ENCODE measurements at places on chromosomes 12 and 14.

DNA sequence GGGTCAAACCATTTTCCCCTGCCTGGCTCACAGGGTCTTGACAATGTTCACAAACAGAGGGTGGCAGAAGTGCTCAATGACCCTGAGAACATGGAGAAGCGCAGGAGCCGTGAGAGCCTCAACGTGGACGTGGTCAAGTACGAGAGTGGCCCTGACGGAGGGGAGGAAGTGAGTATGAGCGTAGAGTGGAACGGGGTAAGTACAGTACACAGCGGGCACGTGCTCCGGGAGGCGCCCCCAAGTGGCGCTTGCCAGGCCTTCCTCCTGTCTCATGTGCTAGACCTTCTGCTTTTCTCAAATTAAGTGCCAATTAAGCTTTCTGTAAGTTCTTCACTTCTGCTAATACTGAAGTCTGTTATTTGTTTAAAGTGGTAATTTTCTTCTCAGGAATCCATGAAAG is 35.9 kb downstream of the XRCC3 start:
- ATAC-seq, result peak; percentile 53

- ATAC-seq, result no peak
Observed at GRCh38 chr12:28583701-28584261, 393.5 kb downstream of the CCDC91 start.

DNA sequence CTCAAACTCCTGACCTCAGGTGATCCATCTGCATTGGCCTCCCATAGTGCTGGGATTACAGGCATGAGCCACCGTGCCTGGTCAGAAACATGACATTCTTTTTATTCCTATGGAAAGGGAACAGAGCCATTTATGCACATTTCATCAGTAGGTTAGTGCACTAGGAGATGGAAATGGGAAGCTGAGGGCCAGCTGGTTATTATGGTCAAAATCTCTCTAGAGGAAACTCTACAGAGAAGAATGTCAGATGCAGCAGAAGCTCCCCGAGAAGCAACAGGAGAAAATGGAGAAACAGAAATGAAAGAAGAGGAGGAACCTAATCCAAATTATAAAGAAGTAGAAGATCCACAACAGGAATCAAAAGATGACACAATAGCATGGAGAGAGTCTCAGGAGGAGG is 2.7 kb downstream of the CFAP251 start:
- no peak for ATAC-seq

DNA sequence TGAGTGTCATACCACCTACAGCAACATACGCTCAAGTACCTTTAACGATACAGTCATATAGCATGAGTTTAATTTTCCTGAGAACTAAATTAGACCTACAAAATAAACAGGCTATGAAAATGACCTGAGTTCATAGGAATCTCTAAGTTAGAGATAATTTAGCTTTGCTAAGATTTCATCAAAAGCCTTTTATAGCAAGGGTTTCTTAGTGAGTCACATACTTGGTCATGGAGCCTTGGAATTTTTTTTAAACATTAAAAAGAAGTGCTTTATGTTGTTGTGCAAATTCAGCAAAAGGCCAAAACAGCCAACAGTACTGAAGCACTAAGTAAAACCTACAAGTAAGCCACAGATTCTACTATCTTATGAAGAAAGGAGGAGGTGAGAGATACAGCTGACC is 93.6 kb upstream of the FERMT2 start:
- ATAC-seq, result no peak

DNA sequence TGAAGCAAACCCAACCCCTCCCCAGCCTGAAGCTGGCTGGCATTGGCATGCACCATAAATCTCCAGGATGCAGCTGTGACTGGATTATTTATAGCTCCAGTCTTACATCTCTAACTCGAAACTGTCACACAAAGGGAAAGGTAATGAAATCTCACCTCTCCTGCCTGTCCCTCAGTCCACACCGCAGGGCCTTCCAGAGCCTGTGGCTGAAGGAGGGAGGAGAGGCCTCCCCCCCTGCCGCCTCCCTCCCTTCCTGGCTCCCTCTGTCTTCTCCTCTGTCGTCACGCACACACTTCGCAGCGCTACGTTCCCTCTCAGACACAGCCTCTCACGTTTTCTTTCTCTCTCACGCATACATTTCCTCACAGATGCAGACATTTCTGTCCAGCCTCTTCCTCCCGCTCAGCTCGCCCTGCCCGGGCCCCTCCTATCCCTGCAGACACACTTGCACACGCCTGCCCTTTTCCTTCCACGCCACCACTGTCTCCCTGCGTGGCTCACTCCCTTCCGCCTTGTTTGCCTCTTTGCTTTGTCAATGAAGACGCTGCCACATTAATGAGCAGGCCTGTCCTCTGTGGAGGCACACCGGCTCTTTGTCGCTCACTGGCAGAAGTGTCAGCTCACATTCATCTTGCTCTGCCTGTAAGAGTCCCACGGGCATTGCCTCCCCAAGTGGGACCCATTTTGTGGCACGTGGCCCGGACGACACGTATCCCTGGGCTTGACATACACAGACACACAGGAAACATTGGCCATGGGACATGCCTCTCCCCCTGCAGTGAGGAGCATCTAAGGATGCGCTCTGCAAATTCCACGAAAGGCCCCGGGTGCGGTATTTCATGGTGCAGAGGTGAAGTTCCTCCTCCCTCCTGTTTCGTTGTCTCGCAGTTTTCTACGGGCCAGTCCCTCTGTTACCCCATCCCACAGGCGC is 27.9 kb downstream of the IRF2BPL start:
- ATAC-seq, result peak; percentile 12

- ATAC-seq, result no peak
Observed at GRCh38 chr14:52244997-52245396, 22.5 kb upstream of the PTGDR start.

DNA sequence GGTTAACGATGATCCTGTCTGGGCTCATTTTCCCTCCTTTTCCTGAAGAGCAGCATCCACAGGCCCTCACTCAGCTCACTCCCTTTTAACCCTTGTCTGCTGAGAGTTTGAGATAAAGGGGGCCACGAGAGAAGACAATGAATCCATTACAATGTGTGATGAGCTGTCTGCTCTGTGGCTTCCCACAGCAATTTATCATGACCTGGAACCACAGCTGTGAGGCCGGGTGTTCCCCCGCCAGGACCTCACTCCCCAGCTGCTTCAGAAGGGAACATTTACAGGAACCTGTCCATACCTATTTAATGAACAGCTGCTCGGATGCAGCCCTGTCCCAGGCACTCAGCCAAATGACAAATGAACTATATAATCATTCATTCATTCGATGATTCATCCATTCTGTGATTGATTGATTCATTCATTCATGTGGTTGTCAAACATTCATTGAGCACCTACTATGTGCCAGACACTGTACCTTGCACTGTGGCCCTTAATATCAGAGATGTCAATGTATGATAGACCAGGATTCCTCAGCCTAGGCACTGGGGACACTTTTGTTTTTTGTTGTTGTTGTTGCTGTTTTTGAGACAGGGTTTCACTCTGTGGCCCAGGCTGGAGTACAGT is 18.5 kb upstream of the P2RX7 start:
- no peak for ATAC-seq

GRCh38 chr12:27524494-27524835 is 459 bp downstream of the PPFIBP1 start:
- ATAC-seq, result no peak

GRCh38 chr12:25992026-25992782 is 33.7 kb downstream of the RASSF8 start:
- ATAC-seq, result no peak

DNA sequence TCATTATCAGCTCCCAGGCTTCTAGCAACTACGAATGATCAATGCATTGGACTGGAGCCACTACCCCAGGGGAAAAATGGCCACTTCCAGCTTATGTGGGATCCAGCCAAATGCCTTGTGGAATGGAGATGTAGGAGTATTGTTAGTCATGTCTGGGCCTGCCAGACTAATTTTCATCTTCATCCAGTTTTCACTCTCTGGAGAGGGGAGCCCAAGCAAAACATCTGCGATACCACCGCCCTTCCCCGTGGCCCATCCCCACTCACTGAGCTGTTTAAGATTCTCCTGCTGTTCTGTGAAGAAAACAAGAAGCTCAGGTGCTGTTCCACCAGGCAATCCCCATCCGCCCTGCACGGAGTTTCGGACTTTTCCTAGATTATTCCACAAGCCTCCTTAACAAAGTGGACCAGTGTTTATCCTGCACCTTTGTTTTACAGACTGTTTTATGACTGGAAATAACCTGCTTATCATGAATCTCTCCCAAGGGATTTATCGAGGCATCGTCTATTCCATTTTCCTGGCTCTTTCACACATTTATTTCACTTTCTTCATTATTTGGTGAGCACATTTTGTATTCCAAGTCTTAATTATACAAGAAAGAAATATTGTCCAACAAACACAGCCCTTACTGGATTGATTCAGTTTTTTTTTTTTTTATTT is 35.5 kb upstream of the MAX start:
- ATAC-seq, result no peak

DNA sequence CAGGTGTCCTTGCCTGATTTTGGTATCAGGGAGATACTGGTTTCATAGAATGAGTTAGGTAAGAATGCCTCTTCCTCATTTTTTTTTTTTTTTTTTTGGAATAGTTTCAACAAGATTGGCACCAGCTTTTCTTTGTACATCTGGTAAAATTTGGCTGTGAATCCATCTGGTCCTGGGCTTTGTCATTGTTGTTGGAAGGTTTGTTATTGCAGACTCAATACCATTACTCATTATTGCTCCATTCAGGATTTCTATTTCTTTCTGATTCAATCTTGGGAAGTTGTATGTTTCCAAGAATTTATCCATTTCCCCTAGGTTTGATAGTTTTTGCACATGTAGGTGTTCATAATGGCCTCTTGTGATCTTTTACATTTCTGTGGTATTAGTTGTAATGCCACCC is 126.0 kb upstream of the KITLG start:
- ATAC-seq, result no peak

DNA sequence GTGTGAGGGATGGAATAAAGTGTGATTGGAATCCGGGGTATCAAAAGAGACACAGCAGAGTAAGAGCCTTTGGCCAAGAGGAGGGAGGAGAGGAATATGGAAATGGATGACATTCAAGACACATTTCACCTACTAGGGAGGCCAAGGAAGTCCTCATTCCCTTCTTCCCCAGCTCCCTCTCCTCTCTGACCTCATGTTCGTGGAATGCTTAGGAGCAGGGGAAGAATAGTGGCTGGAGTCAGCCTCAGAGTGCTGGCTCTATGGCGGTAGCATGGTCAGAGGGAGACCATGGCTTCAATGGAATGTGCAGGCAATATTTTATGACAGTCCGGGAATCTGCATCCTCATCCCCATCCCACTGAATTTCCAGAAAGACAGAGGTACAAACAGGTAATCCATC is 196.6 kb downstream of the EGLN3 start:
- no peak for ATAC-seq

DNA sequence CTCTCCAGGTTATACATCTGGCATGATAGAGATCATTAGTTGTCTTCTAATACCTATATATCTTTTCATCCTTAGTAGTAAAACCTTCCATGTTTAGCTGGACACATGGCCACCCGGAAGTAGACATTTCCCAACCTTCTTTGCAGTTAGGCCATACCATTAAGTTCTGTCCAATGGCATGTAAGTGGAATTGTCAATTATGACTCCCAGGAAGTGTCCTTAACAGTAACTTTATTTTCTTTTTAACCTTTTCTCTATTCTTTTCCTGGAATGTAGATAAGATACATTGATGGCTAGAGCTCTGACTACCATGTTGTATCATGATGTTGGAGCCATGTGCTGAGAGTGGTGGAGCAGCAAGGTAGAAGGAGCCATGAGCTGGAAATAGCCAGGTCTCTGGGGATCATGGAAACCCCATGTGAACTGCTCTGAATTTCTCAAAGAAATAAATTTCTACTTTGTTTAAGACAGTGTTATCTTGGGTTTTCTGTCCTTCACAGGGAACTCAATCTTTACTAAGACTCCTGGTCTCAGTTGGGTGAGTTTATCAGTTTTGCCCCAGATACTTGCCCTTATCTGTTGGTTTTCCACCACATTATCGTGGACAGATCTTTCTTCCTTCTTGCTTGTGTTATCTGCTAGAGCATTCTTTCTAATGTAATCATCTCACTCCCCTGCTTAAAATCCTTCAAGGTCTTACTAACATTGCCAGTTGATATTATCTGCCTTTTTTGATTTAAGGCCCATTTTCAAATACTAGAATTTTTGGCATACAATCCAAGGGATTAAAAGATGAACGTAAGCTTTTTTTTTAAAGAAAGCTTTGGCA is 5.1 kb upstream of the LTA4H start:
- ATAC-seq, result no peak

GRCh38 chr14:54686219-54686870 is 119.4 kb downstream of the SAMD4A start:
- ATAC-seq, result no peak

GRCh38 chr12:49138587-49138986 is 7.4 kb upstream of the TUBA1B start:
- ATAC-seq, result no peak

- no peak for ATAC-seq
Observed at GRCh38 chr12:111010061-111010460, 89.7 kb upstream of the MYL2 start.

GRCh38 chr12:84969226-84969625 is 56.6 kb upstream of the SLC6A15 start:
- ATAC-seq, result peak; percentile 96

- ATAC-seq, result no peak
Observed at GRCh38 chr12:90441431-90441830, 513.5 kb downstream of the CCER1 start.

DNA sequence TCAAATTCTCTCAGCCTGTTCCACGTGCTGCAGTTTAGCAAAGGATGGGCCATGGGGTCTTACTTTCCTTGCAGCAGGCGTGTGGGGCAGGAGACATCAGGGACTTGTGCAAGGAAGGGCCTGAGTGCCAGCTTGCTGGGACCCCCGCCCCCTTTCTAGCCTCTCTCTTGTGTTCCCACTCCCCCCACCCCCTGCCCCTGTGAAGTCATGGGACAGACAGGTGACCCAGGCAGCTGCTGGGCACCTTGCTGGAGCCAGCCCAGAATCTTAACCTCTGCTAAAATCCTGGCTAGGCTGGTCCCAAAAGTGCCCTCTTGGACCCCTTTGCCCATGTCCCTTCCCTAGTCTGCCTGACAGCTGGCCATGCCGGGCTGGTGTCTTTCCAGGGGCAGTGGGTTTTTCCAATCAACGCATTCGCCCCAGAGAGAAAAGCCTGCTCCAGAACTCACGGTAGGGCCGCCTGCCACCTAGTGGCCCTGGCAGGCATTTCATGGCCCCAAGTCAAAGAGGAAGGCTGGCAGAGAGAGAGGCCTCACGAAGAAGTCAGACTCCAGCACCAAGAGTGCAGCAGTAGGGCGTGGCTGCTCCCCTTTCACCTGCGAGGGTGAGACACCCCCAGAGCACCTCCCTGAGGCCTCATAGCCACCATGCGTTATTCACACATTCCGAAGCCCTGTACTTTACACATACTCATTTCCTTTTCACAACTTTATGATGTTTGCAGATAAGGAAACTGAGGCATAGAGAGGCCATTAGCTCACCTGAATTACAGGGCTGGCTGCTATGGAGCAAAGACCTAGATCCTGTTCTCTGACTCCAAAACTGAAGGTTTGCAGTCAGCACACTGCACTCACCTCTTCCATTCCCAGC is 67.4 kb downstream of the LGMN start:
- ATAC-seq, result peak; percentile 74

GRCh38 chr12:61956545-61956944 is 303.7 kb upstream of the USP15 start:
- ATAC-seq, result no peak

Data from esophagus mucosa (tissue), 1 donor.